ENCODE measurements at places on chromosomes 11 and 22.

GRCh38 chr22:44256556-44257485 lies 55.9 kb downstream of the SHISAL1 start:
- no peak for DNase-seq

GRCh38 chr22:22981670-22982571 lies 88.4 kb upstream of the GNAZ start:
- DNase-seq, result no peak

DNA sequence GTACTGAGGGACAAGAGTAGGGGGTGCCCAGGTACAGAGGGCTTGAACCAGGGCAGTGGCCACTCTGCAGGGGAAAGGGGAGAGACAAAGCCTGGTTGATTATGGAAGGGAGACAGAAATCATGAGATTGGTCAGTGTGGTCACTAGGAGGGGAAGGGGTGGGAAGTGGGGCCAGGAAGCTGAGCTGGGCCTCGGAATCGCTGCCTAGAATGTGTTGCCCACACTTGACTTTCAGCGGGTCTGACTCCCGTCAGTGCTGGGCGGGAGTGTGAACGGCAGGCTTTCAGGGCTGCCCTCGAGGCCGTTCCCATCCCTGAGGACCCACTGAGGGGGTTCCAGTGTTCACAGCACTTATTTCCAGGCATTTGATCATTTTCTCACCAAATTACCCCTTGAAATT lies 5.9 kb downstream of the DAGLA start:
- peak; percentile 37 for DNase-seq

DNA sequence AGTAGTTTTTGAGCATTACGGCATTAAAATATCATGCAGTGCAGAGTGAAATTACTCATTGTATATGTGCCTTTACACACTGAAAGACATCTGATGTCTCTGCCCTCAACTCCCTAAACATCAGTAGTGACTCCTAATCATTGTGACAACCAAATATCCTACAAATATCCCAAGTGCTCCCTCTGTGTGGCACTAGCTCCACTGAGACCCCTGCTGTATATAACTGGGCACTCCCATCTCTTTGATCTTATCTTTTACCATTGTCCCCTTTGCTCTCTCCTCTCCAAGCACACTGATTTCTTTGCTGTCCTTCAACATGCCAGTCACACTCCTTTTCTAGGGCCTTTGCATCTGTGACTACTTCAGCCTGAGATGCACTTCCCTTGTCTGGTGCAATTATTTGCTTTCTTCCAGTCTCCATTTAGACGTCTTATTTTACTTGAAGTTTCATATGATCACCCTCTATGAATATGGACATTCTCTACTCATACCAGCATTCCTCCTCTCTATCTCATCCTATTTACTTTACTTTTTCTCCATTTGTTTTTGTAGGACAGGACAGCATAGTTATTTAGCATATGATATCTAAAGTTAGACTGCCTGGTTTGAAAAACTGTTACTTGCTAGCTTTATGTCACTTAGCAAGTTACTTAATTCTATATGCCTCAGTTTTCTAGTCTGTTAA lies 2.4 kb downstream of the SLC5A12 start:
- DNase-seq, result no peak

- DNase-seq, result no peak
Measured at GRCh38 chr11:11949482-11949881, 58.9 kb downstream of the DKK3 start.

GRCh38 chr11:45411228-45411946 lies 125.2 kb upstream of the SYT13 start:
- no peak for DNase-seq

GRCh38 chr11:106463796-106464201 lies 386.3 kb downstream of the AASDHPPT start:
- no peak for DNase-seq

GRCh38 chr11:31702966-31703365 lies 108.2 kb downstream of the PAX6 start:
- no peak for DNase-seq

GRCh38 chr22:44603767-44604166 lies 98.2 kb upstream of the PRR5 start:
- DNase-seq, result no peak

GRCh38 chr11:17020831-17021230 lies 6.6 kb upstream of the PLEKHA7 start:
- no peak for DNase-seq

DNA sequence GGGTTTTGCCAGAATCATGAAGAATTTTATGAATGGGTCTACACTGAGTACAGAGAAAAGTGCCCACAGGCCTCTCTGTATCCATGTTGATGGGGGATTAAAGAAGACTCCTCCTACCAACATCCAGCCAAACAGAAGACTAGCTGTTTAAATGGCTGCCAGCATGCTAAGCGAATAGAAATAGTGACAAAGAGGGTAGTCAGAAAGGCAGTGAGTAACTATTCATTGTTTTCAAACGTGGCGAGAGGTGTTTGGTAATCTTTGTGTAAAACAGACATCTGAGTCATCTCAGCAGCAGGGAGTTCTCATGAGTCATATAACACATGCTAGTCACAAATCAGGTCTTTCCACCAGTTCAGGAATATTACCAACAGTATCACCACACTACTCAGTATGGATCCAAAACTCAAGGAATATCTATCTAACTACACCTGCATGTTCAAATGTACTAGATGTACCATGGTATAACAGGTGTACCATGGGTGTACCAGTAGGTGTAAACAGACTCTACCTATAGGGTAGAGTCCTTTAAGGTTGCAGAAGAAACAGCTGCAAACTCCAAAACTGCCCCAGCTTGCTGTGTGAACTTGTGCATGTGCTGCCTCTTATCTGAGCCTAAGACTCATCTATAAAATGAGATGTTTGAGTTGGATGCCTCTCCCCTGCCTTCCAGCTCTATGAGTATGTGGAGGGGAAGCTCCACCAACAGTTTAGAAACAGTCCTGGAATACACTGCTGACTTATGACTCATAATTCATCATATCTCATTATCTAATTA lies 82.0 kb downstream of the SLC1A2 start:
- no peak for DNase-seq

DNA sequence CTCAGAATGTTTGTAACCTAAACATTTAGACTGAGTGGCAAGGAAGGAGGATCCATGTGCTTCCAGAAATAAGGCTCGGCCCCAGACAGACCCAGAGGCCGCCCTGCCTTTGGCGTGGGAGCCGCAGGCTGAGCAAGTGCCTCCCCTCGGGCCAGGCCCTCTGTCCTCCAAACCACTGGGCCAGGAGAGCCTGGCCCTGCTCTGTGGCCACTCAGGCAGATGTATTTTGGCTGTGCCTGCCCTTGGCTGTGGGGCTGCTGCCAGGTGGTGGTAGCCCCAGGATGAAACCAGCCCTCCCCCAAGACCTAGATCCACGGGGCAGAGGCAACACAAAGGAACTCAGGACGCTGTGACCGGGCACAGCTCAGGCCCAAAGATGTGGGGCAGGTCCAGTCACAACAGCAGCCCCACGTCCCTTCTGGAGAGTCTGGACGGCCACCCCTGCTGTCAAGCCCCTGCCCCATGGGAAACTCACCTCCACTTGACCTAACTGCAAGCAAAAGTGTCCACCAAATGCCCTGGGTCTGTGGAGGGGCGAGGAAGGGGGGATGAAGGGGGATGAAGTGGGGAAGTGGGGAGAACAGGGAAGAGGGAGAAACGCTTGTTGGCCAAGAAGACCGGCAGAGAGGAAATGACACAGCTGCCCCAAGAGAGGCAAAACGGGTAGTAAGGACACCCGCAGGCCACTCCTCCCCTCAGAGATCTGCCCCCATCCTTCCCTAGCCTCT lies 24.0 kb downstream of the PISD start:
- no peak for DNase-seq

DNA sequence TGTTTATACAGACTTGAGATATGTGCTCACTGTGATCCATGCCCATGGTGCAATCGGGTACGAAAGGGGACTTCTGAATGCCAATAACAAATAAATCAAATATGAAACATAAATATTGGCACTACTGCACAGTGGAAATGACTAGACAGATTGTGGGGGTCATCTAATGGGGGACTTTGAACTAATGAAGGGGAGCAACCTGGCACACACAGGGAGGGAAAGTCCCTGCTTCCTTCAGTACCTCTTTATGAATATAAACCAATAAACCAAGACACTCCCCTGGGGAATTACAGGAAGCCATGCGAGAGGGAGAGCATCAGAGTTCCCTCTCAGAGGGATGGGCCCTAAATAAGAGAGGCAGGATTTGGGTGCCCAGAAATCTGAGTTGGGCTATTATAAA lies 21.1 kb downstream of the MIF start:
- DNase-seq, result no peak

- peak; percentile 66 for DNase-seq
Measured at GRCh38 chr11:134120921-134121526, 52.2 kb downstream of the JAM3 start.

- no peak for DNase-seq
Measured at GRCh38 chr11:64650923-64651523, 60.0 kb downstream of the SLC22A12 start.

GRCh38 chr11:26335903-26336302 lies 4.0 kb downstream of the ANO3 start:
- DNase-seq, result no peak

GRCh38 chr11:88398791-88399570 lies 61.4 kb upstream of the CTSC start:
- DNase-seq, result no peak

GRCh38 chr11:73390601-73391565 lies 14.7 kb downstream of the RELT start:
- no peak for DNase-seq

DNA sequence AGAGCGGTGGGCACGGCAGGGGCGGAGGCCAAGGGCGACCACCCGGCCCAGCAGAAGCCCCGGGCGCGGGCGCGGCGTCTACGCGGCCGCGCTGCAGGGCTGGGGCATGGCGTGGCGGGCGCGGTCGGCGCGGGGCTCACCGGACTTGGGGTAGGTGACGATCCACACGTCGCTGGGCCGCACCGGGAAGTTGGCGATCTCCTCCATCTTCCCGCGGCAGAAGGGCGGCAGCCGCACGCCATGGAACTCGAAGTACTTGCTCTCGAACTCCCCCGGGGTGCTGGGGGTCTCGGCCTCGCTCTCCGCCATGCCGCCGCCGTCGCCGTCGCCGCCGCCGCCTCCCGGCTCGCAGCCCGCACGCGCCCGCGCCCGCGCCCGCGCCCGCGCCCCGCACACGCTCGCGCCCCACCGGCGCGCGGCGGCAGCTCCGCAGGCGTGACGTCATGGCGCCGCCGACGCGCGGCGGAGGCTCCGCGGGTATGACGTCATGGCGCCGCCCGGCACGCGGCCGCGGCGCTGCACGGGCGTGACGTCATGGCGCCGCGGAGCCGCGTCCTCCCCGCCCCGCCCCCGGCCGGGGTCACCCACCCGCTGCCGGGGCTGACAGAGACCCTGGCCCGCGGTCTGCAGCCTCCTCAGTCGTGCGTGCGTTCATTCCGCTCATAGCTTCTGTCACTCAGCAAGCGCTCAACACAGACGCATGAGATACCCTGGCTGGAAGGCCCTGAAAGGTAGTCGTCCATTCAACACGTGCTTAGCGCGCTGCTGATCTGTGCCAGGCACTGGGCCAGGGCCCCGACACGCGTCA lies at the start of gene SULT4A1:
Gene SULT4A1, minus strand, starts transcription at position 440 of the 808 bp plus-strand sequence. Its CDS starts 131 bp downstream, at position 309.
- DNase-seq, result peak; percentile 36

GRCh38 chr22:50605002-50605612 lies 4.5 kb downstream of the MAPK8IP2 start:
- DNase-seq, result peak; percentile 80

GRCh38 chr11:57751676-57752253 lies at the start of gene BTBD18:
TSS of gene BTBD18 (minus strand) at chr11:57751819. CDS start at chr11:57751188, 631 bp downstream.
- DNase-seq, result no peak

DNA sequence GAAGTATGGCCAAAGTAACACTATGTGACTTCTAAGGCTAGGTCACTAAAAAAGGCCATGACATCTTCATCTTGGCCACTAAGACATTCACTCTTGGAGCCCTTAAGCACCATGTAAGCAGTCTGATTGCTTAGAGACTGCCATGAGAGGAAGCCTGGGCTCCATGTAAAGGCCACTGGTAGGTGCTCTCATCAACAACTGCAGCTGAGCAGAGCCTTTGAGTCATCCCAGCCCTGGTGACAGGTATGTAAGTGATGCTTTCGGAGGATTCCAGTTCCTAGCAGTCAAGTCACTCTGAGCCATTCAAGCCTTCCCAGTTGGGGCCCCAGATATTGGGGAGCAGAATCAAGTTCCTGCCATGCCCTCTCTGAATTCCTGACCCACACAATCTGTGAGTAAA lies 26.2 kb downstream of the GAB2 start:
- DNase-seq, result no peak

- DNase-seq, result peak; percentile 89
Measured at GRCh38 chr11:63769714-63770455, 1.3 kb upstream of the ZFTA start.

- DNase-seq, result no peak
Measured at GRCh38 chr11:75589933-75590332, 27.9 kb downstream of the SERPINH1 start.

- no peak for DNase-seq
Measured at GRCh38 chr22:29308791-29309262, 2.4 kb downstream of the GAS2L1 start.

DNA sequence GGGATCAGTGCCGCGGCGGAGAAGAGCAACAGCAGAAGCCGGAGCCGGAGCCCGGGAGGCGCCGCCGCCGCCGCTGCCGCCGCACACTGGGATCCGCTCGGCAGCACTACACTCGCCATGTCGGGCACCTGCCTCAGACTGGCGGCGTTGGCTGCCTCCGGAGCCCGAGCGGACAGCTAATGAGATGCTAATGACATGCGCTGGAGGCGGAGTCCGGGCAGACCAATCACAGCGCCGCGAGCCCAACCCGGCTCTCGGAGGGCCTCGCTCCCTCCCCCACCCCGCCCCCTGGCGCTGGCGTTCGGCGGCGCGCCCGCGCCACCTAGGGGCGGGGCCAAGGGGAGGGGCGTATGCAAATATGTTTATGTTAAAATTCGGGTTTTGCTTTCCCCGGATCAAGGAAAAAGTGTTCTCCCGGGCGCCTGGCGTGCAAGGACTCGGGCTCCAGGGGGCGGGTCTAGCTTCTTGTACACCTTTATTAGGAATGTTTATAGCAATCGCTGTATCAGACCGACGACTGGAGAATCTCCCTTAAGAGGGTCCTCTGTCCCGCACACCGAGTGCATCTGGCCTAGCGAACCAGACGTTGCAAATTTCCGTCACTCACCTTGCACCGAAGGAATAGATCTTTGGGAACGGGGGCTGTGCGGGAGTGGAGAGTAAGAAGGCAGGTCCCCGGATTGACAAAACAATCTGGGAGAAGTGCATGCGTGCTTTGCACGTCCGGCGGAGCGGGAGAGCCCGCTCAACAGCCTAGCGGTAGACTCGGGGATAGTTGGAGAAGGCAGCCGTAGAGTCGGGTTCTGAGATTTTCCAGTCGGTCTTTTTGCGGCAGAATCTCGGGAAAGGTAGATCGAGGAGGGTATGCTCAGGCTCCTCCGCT lies at the start of gene CADM1:
Gene CADM1, minus strand, starts transcription at position 140 of the 883 bp plus-strand sequence.
- DNase-seq, result peak; percentile 98

DNA sequence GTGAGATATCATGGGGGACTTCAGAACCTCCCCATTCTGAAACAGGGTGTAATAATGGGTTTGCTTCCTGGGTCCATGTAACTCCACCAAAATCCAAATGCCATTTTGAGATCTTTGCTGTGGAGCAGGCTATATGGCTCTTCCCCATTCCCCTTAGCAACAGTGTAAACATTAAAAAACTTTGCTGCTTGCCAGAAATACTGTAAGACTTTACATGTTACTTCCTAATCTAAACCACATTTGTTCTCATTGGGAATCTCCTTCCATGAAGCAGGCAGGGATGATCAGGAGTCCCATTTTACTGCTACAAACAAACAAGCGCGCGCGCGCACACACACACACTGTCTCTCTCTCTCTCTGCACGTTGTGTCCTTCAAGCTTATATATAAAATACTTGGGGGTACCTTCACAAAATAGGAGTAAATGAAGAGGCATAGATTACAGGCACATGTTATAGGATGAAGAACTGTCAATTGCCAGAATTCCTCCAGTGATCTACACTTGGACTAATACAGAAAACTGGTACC lies 86.5 kb downstream of the ANO3 start:
- no peak for DNase-seq
